Stimulated activated CD8-positive, alpha-beta memory T cell treated with anti-CD3 and anti-CD28 coated beads, Interleukin-4, amount 100 ng/mL, for 4 hours (primary cell): ENCODE measurements at places on chromosomes 11 and 22.

- DNase-seq = no peak
Observed at GRCh38 chr22:17411213-17411612, 42.0 kb downstream of the CECR2 start.

DNA sequence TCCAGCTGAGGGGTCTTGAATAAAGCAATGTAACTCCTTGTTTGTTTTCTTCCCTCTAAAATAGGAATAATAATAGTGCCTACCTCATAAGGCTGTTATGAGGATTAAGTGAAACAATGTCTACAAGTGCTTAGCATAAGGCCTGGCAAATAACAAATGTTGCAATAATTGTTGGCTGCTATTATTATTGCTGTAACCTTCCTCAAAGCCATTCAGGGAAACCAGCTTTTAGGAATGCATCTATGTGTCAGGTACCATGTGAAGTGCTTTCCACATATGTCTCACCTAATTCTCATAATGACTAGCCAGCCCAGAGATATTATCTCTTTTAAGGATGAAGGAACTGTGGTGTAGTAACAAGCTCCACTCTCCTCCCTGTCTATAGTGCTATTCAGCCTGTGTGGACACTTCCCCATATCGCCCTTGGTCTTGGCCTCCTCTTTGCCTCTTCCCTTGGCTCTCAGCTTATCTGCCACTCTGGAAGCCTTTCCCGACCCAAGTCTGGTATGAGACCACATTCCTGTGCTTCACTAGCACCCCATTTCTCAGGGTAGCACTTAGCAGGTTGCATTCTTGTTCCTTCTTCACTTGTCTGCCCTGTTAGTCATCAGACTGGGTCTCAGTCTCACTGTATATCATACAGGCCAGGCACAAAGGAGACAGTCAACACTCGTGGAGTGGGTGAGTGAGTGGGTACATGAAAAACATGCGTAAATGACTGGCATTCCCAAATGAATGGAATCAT is 23.8 kb downstream of the CSNK2A3 start:
- no peak for DNase-seq

DNA sequence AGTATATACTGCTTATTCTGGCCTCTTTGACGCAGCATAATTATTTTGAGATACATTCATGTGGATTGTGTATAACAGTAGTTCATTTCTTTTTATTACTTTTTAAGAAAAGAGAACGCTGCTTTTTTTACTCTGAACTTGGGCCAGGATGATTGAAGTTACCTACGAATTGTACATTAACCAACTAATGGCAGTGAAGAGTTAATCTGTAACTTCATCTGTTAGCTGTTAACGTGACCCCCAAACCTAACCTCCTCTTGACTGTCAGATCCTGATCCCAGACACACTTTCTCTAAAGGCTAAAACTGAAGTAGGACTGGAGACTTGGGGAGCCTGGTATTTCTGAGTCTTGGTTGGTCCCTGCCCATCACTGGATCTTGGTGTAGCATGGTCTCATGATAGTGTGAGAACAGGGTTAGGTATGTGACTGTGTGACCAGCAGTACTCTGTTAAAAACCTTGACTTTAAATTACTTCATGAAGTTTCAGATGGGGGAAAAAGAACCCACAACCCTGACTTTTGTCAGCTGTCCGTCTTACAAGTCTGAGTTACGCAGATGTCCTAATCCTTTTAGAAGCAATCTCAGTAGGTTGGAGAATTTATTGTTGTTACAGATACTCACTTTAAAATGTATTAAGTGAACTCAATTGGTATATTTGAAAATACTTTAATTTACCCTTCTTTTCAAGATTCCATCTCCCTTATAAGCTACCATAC is 39.4 kb downstream of the C22orf31 start:
- DNase-seq = no peak

DNA sequence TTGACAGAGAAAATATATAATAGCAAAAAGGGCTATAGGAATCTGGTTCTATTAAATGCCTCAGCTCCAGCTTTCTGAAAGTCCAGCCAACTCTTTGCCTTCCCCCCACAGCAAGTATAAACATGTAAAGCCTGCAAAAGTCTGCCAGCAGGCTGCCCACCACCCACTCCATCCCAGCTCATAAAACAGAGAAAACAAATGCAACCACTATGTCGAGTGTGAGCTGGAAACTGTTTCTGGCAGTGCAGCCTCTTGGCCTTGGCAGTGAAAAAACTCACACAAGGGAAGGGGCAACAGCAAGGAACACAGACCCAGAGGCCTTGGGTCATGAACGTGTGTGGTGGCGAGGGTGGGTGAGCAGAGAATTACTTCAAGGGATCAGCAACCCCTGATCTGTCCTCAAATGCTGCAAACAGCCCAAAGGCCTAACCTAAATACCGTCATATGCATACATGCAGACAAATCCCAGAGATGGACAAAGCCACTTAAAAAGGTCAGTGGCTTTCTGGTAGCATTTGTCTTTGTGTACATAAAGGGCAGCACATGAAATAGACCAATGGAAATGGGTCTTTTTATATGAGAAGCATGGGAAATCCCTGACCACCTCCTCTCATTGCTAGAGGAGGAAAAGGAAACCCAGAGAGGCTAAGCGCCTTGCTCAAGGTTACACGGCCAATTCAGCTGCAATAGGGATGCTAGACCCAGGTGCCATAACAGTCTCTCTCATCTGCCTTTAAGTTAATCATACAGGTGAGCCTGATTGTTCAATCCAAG is 74.8 kb downstream of the NAT10 start:
- DNase-seq = no peak

- no peak for DNase-seq
Observed at GRCh38 chr11:108863528-108863927, 198.7 kb downstream of the DDX10 start.

- DNase-seq = no peak
Observed at GRCh38 chr11:1422481-1422880, 32.7 kb downstream of the BRSK2 start.

DNA sequence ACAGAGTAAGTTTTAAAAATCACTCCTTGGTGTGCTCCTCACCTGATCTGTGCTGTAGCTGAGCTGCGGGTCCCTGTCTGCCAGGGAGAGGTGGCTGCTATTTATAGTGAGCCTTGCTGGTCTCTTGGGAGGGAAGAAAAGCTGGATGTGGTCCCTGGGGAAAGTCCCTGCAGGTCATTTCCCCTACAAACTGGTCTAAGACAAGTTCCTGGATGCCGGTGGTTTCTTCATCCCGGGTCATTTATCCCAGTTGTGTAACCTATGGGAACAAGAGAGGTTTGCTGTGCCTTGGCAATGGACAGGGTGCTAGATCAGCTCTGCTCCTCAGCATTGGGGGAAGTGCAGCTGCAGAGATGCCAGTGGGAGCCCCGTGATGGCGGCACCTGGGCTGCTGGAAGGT is at the start of gene SAA2:
Gene SAA2 (minus strand): TSS at position 108 of the 400 bp plus-strand sequence. CDS start 657 bp downstream, outside the sequence.
- DNase-seq = no peak

DNA sequence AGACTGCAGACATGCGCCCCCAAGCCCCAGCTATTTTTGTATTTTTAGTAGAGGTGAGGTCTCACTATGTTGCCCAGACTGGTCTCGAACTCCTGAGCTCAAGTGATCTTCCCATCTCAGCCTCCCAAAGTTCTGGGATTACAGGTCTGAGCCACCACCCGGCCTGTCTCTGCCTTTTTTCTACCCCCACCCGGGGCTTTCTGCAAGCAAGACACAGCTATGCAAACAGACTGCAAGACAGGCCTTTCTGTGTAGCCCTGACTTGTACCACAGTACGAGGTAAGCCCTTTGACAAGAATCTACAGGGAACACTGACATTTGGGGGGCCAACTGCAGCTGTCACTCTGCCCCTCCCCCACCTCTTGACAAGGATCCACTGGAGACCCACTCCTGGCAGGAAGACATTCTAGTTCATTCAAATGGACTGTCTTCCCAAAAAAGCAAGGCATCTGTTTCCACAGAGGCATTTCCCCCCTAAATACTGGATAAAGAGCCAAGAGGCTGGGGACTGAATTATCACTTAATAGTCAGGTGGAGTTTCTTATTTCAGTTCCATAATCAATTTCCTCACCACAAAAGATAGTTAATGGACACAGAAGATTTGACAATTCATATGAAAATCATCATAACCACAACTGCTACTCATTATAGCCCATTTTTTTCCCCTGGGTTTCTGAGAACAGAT is 118.2 kb downstream of the ABTB2 start:
- DNase-seq = no peak

GRCh38 chr11:118051611-118052461 is 25.0 kb upstream of the TMPRSS4 start:
- peak; percentile 51 for DNase-seq

GRCh38 chr11:78510597-78510996 is 64.1 kb downstream of the NARS2 start:
- no peak for DNase-seq

DNA sequence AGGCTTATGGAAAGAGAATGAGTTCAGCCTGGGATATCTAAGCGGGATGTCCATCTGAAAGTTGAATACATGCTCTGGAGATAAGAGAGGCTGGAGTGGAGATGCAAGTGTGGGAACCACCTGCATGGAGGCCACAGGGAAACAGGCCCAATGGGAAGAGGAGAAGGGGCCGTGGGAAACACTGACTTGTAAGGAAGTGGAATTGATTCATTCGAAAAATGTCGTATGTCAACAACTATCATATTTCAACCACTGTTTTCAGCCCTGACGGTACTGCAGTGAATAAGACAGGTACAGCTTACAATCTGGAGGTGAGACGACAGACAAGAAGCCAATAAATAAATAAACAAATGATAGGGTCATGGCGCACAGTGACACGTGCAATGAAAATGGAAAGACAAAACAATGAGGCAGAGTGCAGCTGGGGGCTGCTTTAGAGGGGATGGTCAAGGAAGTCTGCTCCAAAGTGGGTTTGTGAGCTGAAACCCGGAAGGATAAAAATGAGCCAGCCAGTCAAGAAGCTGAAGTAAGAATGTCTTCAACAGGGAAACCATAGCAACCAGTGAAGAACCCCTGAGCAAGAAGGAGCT is 35.9 kb downstream of the EFCAB6 start:
- DNase-seq = no peak

DNA sequence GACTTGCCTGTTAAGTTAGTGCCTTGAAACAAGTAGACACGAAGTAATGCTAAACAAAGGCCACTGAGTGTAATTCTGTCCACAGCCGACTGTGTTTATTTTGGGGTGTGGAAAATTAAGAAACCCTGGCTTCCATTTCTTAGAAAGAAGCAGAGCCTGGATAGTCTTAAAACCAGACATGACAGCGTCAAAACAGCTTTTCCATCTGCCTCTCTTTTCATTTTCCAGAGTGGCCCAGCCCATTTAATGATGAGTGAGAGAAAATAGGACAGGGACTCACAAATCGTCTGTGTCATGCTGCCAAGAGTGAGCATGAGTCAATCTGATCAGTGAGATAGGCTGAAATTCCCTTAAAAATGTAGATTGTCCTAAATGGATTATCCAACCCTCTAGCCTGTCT is 485.9 kb downstream of the JRKL start:
- no peak for DNase-seq
